ENCODE measurements at places on chromosomes 2 and 18.

GRCh38 chr2:223626716-223627115, 24.6 kb upstream of the SCG2 start:
- no peak for DNase-seq

GRCh38 chr18:37438417-37439180, 127.0 kb downstream of the CELF4 start:
- DNase-seq = no peak

GRCh38 chr2:128606837-128607236, 288.2 kb upstream of the HS6ST1 start:
- no peak for DNase-seq

DNA sequence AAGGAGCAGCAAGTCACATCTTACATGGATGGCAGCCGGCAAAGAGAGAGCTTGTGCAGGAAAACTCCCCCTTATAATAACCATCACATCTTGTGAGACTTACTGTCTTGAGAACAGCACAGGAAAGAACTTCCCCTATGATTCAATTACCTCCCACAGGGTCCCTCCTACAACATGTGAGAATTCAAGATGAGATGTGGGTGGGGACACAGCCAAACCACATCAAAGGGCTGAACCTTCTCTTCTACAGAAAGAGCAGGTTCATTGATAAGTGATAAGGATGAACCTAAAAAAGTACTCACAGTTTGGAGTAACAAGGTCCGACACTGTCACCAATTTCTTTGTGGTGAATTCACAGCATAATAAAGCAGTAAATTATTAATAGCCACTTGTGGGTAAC, 422.2 kb upstream of the FSIP2 start:
- DNase-seq = no peak

- no peak for DNase-seq
These were observed 289.3 kb upstream of the RAB12 start for GRCh38 chr18:8319798-8320489.

All from H7 (cell line).